ENCODE measurements at places on chromosomes 3 and 15.

- DNase-seq, result peak; percentile 23
These were observed 31.4 kb upstream of the POU1F1 start for GRCh38 chr3:87307805-87308204.

- DNase-seq, result no peak
These were observed 72.0 kb downstream of the CCNL1 start for GRCh38 chr3:157087780-157088600.

GRCh38 chr3:124217542-124217941 is 225.6 kb upstream of the ROPN1 start:
- peak; percentile 46 for DNase-seq

GRCh38 chr3:127123533-127123932 is 69.4 kb upstream of the PRR23E start:
- DNase-seq, result no peak

All from AML-193 (cell line).